ENCODE measurements at places on chromosomes 1 and 21.

DNA sequence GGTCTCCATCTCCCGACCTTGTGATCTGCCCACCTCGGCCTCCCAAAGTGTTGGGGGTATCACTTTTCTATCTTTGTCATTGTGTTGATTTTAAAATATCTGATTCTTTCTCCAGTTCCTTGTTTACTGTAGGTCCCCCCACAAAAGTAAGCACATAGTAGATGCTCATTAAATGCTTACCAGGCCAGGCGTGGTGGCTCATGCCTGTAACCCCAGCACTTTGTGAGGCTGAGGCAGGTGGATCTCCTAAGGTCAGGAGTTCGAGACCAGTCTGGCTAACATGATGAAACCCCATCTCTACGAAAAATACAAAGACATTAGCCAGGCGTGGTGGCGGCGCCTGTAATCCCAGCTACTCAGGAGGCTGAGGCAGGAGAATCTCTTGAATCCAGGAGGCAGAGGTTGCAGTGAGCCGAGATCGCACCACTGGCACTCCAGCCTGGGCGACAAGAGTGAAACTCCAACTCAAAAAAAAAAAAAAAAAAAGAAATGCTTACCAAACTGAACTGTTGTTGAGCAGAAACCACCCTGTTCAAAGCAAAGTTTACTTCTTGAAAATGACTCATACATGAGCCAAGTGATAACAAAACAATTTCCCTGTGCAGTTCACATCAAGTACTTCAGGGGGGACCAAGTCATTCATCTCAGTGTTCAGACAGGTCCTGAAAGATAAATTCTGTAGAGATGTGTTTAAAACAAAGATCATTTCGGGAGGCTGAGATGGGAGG lies 24.3 kb upstream of the NID1 start:
- no peak for DNase-seq

DNA sequence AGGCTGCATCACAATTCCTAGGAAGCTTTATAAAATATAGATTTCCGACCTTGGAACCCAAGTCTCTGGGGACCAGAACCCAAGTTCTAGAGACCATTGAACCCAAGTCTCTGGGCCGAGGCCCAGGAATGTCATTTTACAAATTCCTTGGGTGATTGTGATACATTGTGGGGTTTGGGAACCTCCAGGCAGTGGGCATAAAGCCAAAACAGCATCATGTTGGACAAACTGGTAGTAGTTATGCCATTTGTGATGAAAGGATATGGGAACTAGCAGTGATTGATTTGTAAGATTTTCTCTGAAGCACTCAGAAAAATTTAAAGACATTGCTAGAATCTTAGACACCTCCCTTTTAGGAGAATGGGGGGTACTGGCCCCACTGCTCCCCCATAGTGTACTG lies 160.2 kb downstream of the HIVEP3 start:
- DNase-seq = no peak

- no peak for DNase-seq
These were observed 52.7 kb downstream of the ECE1 start for GRCh38 chr1:21237446-21238088.

- DNase-seq = no peak
These were observed 299.1 kb upstream of the ADAMTS5 start for GRCh38 chr21:27265949-27266348.

GRCh38 chr1:240683576-240683975 lies 71.6 kb upstream of the GREM2 start:
- DNase-seq = no peak

GRCh38 chr1:239058190-239058589 lies 328.2 kb upstream of the CHRM3 start:
- DNase-seq = no peak

DNA sequence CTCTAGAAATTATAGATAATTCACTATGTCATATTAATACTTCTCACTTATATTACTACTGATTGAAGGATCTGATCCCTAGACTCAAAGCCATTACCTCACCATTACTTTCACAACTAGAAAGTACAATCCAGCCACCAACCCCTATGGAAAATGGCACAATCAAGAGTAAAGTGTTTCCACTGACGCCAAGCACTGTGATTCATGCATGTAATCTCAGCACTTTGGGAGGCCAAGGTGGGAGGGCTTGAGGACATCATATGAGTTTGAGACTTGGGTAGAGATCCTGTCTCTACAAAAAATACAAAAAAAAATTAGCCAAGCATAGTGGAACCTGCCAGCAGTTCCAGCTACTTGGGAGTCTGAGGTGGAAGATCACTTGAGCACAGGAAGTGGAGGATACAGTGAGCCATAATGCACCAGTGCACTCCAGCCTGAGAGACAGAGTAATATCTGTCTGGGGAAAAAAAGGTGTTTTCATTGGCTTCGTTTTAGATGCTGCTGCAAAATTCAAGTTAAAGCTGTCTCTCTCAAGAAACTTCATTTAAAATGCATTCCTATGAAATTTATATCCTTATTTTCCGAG lies 126.5 kb downstream of the AKT3 start:
- no peak for DNase-seq

DNA sequence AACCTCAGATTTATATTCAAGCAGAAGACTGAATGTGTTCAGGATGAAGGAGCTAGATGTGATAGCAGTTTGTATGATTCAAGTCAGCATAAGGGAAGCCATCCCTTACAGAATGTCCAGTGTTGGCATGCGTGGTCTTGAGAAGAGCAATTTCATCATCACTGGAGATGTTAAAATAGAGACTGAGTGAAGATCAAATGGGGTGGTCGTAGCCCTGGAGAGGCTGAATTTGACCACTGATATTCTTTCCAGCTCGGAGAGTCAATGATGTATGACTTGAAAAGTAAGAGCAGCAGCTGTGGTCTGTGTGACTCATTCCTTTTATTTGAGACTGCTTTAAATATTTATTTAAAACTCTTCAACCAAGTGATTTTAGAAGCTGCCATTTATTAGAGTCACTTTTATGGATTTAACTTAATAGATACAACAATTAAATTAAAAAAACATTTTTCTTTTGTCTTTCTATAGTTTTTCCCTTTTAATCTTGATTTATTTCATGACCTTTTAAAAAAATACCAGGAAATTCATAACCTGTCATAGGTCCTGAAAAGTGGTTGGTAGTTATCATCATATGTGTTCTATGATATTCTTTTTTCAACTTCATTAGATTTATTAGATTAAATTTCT lies 15.5 kb downstream of the FMN2 start:
- no peak for DNase-seq

Data from T-helper 1 cell (primary cell).